ENCODE measurements at places on chromosomes 1 and 21.

- H3K4me3 ChIP-seq: no peak overlapping the region
- no peaks in the 10 kb centered on the region for H3K27me3 ChIP-seq
- no peaks in the 10 kb centered on the region for H3K36me3 ChIP-seq
- H3K4me1 ChIP-seq: no peaks in the 10 kb centered on the region
Measured at GRCh38 chr1:222247081-222247480, 300.8 kb downstream of the HHIPL2 start.

DNA sequence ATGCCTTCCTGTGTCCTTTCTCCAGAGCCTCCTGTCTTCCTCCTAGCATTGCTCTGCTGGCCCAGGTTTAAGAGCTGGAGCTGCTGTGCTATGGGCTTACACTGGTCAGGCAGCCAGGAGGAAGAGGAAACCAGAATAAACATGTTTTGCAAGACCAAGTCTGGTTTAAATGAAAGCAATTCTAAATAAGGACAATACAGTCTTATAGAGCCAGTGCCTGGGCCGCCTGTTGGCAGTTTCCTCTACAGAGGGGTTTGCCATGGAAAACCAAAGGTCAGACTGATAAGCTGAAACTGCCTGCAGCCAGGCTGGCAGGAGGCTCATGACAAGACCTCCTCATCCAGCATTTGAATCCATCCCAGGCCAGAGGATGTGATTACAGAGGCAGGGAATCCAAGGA lies 92.9 kb upstream of the FGGY start:
- H3K36me3 ChIP-seq: no peaks in the 10 kb centered on the region
- no peak overlapping the region for H3K4me3 ChIP-seq
- H3K27me3 ChIP-seq: no peaks in the 10 kb centered on the region

GRCh38 chr1:3212453-3213355 lies 143.7 kb downstream of the PRDM16 start:
- no peak overlapping the region for H3K27ac ChIP-seq
- H3K36me3 ChIP-seq: no peaks in the 10 kb centered on the region
- no peaks in the 10 kb centered on the region for H3K27me3 ChIP-seq
- no peak for DNase-seq

GRCh38 chr1:152960452-152961044 lies 9.9 kb upstream of the SPRR4 start:
- peak; percentile 48 for DNase-seq
- no peak overlapping the region for H3K27ac ChIP-seq
- H3K4me3 ChIP-seq: no peak overlapping the region
- H3K4me1 ChIP-seq: no peaks in the 10 kb centered on the region

GRCh38 chr1:46577671-46578070 lies 26.2 kb upstream of the KNCN start:
- no peaks in the 10 kb centered on the region for H3K27me3 ChIP-seq
- H3K4me3 ChIP-seq: no peak overlapping the region
- no peak overlapping the region for H3K27ac ChIP-seq

GRCh38 chr21:36841866-36842265 lies 124.6 kb downstream of the HLCS start:
- H3K27ac ChIP-seq: no peak overlapping the region
- no peaks in the 10 kb centered on the region for H3K36me3 ChIP-seq
- no peaks in the 10 kb centered on the region for H3K4me1 ChIP-seq
- no peak for DNase-seq
- H3K4me3 ChIP-seq: no peak overlapping the region

- no peaks in the 10 kb centered on the region for H3K27me3 ChIP-seq
- no peak for DNase-seq
- no peak overlapping the region for H3K4me3 ChIP-seq
- H3K36me3 ChIP-seq: no peaks in the 10 kb centered on the region
Measured at GRCh38 chr21:39633770-39634181, 21.0 kb downstream of the B3GALT5 start.

- H3K4me1 ChIP-seq: no peaks in the 10 kb centered on the region
- peaks cover 60% of the 10 kb centered on the region for H3K27me3 ChIP-seq
- H3K4me3 ChIP-seq: no peak overlapping the region
- no peak overlapping the region for H3K27ac ChIP-seq
- H3K36me3 ChIP-seq: no peaks in the 10 kb centered on the region
Measured at GRCh38 chr1:14372526-14372925, 226.0 kb upstream of the KAZN start.

DNA sequence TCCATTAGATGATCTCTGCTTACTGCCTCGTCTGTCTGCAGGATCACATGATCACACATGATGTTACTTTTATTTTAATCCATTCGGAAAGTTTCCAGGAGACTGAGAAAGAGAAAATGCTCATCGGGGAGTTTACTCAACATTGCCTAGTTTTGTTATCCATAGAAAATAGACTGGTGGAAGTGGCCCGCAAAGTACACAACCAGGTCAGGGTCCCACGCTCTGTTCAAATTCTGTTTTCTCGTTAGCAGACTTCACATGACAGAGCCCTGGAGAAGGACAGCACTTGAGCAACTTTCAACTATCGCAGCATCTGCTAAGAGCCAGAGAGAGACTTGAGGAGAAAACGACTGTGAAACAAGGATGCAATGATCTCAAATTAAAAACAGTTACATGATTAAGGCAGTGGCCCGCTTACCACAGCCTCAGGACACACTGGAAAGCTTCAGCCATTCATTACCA lies 44.2 kb downstream of the ADAMTS1 start:
- H3K27me3 ChIP-seq: no peaks in the 10 kb centered on the region
- H3K27ac ChIP-seq: no peak overlapping the region
- no peak overlapping the region for H3K4me3 ChIP-seq
- DNase-seq: no peak
- H3K36me3 ChIP-seq: no peaks in the 10 kb centered on the region

DNA sequence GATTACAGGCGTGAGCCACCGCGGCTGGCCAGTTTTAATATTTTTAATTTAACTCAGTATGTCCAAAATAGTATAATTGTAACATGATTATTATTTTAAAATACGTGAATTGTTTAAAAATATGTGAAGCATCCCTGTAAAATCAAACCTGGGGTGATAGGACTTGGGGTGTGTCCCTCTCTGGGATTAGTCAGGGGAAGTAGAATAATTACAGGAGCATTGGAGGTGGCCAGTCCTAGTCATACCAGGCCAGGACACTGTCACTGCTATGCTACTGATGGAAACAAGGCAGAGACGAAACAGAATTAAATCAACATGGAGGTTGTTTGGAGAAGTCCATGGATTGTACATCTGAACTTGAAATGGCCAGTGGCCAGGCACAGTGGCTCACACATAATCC lies 16.8 kb downstream of the SZRD1 start:
- no peak for DNase-seq
- no peak overlapping the region for H3K4me3 ChIP-seq
- no peaks in the 10 kb centered on the region for H3K27me3 ChIP-seq
- no peak overlapping the region for H3K27ac ChIP-seq
- H3K36me3 ChIP-seq: no peaks in the 10 kb centered on the region
- H3K4me1 ChIP-seq: peaks cover 9% of the 10 kb centered on the region

DNA sequence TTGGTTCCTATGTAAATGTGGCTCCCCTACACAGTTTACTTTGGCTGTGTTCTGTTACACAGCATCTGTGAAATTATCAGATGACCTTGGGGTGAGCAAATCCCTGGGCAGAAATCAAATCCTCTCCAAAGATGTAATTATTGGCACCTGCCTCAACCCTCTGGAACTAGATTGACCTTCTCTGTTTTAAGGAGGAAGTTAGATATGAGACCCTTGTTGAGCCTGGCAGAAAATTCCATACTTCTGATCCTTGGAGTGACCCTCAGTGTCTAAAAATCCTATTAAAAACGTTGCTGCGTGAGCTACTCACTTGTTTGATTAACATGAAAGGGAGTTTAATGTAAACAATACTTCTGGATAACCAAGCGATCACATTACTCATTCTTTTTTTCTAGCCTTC lies 122.0 kb downstream of the CLIC6 start:
- no peak for DNase-seq
- H3K36me3 ChIP-seq: no peaks in the 10 kb centered on the region
- H3K27me3 ChIP-seq: no peaks in the 10 kb centered on the region

DNA sequence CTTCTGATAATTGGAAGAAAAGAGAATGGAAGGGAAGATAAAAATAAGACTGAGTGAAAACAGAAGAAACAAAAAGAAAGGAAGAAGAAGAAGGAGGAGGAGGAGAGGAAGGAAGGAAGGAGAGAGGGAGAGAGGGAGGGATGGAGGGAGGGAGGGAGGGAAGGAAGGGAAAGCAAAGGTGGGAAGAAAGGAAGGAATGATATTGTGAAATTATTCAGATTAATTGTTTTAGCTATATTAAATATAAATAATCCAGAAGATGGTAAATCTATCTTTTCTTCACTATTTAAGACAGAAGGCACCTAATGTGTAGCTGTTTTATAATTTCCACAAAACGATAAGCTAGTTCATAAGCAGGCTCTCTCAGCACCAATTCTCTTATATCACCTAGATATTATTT lies 191.3 kb upstream of the LRRC7 start:
- no peak overlapping the region for H3K27ac ChIP-seq
- no peak for DNase-seq
- H3K27me3 ChIP-seq: no peaks in the 10 kb centered on the region
- H3K4me1 ChIP-seq: no peaks in the 10 kb centered on the region
- no peaks in the 10 kb centered on the region for H3K36me3 ChIP-seq

DNA sequence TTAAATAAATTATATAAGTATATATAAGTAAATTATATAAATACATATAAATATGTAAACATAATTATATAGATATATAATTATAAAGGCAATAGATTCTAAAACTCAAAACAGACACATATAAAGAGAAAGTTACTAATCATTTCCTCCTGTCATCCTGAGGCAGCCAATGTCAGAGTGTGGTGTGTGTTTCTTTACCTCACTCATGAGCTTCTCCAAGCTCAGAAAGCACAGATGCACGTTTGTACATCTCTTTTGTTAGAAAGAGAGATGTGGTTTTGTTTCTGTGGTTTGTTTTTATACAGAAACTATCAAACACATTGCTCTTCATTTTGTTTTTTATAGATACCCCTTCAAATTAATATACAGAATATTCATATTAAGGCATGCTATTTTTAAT lies 594.8 kb downstream of the USP25 start:
- no peaks in the 10 kb centered on the region for H3K27me3 ChIP-seq
- no peaks in the 10 kb centered on the region for H3K36me3 ChIP-seq
- H3K27ac ChIP-seq: no peak overlapping the region
- no peak overlapping the region for H3K4me3 ChIP-seq

DNA sequence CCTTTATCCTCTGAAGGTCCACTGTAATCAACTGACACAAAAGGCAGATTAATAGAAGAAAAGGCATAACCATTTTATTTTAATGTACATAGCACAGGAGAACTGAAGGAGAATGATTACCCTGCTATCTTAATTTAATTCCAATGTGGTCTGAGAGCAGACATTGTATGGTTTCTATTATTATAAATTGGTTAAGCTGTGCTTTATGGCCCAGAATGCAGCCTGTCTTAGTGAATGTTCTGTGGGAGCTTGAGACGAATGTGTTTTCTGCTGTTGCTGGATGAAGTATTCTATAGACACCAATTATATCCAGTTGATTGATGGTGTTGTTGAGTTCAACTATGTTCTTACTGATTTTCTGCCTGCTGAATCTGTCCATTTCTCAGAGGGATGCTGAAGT lies 25.0 kb upstream of the SLC2A1 start:
- H3K27ac ChIP-seq: no peak overlapping the region
- no peaks in the 10 kb centered on the region for H3K36me3 ChIP-seq
- H3K4me1 ChIP-seq: peaks cover 9% of the 10 kb centered on the region
- no peak for DNase-seq

DNA sequence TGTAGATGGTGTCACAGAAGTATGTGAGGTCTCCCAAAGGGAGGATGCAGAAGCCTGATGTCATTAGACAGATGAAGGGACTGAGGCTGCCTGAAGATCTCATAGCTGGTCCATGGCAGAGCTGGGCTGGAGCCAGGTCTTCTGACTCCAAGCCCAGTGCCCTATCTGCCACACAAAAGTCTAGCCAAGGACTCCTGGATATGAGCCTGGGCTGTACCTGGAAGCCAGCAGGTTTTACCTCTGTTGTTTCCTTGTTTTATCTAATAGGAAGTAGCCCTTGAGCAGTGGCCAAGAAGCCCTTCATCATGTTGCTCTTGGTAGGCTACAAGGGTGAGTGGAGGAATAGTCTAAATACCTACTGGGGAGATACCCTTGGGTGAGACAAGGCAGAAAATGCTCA lies 74.4 kb upstream of the SLC44A3 start:
- H3K4me3 ChIP-seq: no peak overlapping the region
- no peak overlapping the region for H3K27ac ChIP-seq
- H3K36me3 ChIP-seq: no peaks in the 10 kb centered on the region
- H3K4me1 ChIP-seq: no peaks in the 10 kb centered on the region

DNA sequence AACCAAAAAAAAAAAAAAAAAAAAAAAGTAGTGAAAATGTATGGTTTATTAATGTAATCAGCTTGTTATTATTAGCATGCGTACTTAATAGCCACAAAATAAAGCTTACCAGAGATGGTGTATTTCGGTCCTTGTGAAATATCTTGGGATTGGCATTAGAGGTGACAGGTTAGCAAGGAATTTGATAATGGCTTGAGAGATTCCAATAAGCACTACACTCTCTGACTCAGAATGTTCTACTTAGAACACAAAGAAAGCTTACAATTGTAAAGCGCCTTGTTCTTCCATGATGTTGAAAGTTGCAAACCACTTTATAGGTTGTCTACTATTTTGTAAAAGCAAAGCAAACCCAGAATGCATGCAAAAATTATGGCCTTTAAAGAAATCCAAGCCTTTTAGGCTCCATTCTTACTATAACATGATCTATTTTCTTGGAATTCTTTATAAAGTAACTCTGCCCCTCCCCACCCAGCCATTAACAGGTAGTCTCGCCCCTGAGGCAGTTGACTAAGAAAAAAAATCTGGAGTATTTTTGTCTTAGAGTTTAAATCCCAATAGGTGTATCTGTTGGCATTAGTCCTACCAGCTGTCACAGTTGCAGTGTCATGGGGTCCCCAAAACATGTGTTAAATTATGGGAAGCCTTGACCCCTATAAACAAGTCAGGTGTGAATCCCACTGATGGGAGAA lies 129.2 kb downstream of the DHRS3 start:
- H3K4me3 ChIP-seq: no peak overlapping the region
- H3K27me3 ChIP-seq: no peaks in the 10 kb centered on the region
- no peak for DNase-seq
- peaks cover 14% of the 10 kb centered on the region for H3K36me3 ChIP-seq
- H3K4me1 ChIP-seq: no peaks in the 10 kb centered on the region
- H3K27ac ChIP-seq: no peak overlapping the region

DNA sequence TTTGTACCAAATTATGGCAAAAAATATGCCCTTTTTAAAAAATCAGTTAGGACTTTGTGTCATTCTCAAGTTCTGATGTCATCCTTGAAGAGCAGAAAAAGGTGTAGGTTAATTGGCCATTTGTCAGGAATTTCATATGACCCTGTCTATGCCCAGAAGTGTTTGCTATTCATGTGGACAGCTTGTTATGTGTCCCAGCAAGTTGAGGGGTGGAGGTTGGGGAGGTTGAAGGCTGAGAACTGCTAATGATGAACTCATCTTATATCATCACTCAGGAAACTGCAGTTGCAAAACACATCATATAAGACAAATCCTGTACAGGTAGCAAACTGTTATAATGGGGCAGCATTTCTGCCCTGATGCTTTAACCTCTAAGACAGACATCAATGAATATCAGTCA lies 106.5 kb downstream of the PHTF1 start:
- peaks cover 50% of the 10 kb centered on the region for H3K36me3 ChIP-seq
- H3K27ac ChIP-seq: no peak overlapping the region
- no peak overlapping the region for H3K4me3 ChIP-seq
- H3K27me3 ChIP-seq: no peaks in the 10 kb centered on the region
- no peaks in the 10 kb centered on the region for H3K4me1 ChIP-seq
- DNase-seq: no peak

All from endodermal cell (in vitro differentiated cells).